Activated CD8-positive, alpha-beta memory T cell treated with anti-CD3 and anti-CD28 coated beads for 1 hour (primary cell): ENCODE measurements at places on chromosomes 12 and 14.

DNA sequence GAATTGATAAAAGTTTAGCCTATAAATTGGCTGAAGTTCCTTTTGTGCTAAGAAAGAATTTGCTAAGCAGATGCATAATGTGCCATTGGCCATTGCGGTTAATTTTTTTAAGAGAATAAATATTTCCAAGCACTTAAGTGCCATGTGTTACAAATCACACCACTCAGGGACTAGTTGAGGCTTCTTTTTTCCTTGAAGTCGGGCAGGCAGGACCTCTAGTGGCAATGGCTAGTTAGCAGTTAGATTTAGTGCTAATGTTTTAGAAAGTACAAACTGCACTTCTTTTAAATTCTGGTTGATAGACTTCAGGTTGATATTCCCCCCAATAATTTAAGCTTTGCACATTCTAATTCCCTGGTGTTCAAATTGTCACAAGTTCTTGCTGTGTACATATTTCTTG is 294.3 kb downstream of the APAF1 start:
- DNase-seq = no peak

GRCh38 chr12:13146336-13146938 is 43.0 kb upstream of the GSG1 start:
- no peak for DNase-seq

- DNase-seq = no peak
Observed at GRCh38 chr12:78387721-78388120, 476.9 kb upstream of the SYT1 start.

DNA sequence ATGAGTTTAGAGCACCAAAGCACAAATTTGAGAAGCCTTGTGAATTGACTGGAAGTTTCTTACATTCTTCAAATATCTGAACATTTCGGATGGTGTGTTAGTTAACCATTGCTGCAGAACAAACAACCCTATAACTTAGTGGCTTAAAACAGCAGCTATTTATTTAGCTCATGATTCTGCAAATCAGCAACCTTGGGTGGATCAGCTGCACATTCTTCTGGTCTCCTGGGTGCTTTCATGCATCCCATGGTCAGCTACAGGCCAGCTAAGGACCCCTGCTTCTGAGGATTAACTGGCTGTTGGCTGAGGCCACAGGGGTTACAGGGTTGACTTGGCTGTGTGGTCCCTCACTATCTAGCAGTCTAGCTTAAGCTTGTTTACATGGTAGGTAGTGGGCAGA is 114.0 kb upstream of the HIF1A start:
- no peak for DNase-seq

- DNase-seq = no peak
Observed at GRCh38 chr12:15863984-15864383, 18.2 kb upstream of the STRAP start.

GRCh38 chr12:59444932-59445331 is 150.9 kb upstream of the SLC16A7 start:
- DNase-seq = no peak

DNA sequence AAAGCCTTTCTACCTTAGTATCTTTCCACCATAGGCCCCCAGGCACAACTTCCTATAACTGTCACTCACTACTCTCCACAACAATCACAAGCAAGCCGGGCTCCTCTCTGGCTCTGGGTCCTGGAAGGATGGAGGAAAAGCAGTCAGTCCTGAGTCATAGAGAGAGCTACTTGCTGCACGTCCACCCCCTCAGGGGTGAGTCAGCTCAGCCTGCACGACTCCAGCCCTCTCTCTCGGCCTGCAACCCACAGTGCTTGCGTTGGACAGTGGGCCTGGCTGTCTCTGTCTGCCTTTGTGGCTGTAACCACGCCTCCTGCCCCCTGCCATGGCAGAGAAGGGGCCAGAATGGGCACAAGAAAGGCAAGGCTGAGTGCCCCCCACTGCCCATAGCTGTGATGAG is 154.1 kb upstream of the FKBP4 start:
- no peak for DNase-seq

GRCh38 chr12:131910302-131911027 is 16.0 kb downstream of the ULK1 start:
- no peak for DNase-seq
